ENCODE measurements at places on chromosomes 2 and 18.

DNA sequence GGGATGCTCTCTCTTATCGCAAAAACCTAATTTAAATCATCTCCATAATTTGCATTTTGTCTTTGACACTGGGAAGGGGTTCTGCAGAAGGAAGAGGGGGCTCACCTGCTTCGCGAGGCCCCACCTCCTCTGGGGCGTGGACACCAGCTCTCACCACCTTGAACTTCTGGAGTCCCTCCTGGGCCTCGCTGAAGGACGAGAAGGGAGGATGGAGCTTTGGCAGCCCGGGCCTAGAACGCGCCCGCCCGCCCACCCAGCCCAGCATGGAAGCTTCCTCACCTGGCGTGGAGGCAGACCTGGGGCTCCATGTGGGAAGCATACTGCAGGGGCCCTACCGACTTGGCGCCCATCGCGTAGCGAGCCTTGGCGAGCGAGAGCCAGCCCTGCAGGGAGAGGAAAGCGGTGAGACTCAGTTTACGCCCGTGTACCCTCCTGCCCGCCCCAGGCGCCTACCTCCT, 1.1 kb upstream of the IMP4 start:
- peak; percentile 25 for DNase-seq

GRCh38 chr2:195337597-195337996, 319.4 kb upstream of the SLC39A10 start:
- DNase-seq: no peak

DNA sequence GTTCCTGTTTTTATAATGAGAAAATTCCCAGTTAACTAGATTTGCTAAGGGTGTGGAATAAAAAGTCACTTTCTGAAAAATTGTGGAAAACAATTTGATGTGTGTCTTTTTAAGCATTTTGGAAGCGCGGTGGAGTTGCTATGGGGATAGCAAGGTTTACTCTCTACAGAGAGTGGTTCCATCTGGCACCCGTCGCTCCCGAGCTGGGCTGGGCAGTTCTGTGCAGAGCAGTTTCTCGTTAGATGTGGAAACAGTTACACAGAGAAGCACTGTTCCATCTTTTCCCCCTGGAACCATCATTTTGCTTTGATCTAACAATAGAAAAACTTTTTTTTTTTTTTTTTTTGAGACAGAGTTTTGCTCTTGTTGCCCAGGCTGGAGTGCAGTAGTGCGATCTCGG, 17.4 kb downstream of the LDLRAD4 start:
- no peak for DNase-seq

- DNase-seq: no peak
Observed at GRCh38 chr18:21598726-21599584, 1.5 kb downstream of the ESCO1 start.

DNA sequence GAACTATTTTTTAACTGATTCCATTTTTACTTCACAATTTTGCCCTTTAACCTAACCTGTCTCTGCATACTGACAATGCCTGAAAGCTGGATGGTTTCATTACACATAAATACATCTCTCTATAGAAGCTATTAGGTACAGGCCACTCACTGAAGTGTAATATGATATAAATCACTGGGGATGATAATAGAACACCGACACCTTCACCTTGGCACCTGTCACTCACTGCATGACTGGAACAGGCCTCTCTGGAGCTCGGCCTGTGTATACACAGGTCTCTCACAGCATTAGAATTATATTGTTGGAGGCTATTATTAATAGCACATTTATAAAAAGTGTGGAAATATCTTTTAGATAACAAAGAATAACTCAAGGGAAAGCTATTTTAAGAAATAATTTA, 138.2 kb downstream of the TMEM131 start:
- no peak for DNase-seq

GRCh38 chr2:189633392-189633811, 27.9 kb upstream of the ASNSD1 start:
- no peak for DNase-seq

DNA sequence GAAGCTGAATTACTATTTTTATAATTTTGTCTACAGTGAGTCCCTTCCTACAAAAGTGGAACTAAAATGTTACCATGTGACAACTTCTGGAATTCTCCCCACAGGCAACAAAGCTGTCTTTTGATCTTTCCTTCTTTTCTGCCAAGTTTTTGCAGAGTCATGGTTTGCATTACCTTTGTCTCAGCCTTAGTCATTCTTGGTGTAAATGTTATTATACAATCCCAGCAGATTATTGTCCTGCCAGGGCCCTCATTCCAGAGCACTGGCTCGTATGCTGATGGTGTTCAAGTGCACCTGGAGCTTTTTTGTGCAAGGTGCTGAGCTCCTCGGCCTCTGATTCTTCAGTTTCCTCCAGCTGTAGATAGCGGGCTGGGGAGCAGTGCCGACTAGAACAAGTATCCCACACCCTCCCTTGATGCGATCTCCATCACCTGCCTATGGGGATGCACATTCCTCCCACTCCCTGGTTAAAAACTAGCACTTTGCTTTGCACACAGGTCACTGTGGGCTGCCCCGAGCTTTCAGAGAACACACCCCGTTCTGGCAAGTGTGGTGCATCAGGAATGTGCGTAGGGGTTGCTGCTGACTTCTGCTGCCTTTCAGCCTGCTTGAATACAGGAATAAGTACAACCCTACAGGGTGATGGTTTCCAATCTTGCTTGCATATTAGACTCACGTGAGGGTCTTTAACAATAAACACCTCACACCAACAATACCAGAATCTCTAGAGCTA, 263.6 kb downstream of the RNF144A start:
- DNase-seq: no peak

- no peak for DNase-seq
Observed at GRCh38 chr2:171688129-171688465, 828 bp downstream of the DYNC1I2 start.

- no peak for DNase-seq
Observed at GRCh38 chr2:224956706-224957105, 85.6 kb downstream of the DOCK10 start.

DNA sequence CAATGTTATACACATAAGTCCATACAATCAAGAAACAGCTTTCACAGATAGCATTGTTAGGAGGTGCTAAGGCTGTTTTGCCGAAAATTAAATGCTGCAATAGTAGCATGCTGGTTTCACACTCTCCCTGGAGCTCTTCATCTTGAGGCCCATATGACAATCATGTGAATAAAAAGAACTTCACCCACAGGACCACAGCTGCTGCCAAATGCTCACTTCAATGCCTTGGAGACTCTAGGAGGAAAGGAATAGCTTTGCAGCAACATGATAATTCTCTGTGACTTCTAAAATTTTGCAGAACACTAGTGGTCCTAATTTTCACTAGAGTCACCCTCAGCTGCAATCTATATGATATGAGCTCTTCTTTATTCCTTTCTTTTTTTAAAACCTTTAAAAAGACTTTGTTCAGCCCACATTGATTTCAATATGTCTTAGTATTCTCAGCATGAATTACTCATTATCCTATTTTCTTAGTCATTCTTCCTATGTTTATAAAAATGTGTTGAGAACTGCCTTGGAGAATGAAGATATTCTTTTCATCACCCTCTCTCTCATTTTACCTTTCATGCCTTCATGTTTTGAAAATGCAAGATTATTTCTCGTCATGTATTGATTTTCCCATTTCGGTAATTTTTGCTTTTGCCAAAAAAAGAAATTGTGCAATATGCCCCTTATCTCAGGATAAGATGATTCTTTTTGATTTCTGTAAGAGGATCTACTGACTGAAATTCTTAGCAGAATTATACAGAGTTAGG, 108.2 kb downstream of the PDE1A start:
- DNase-seq: no peak

GRCh38 chr2:1742681-1743395, 1.5 kb downstream of the PXDN start:
- DNase-seq: peak; percentile 77

DNA sequence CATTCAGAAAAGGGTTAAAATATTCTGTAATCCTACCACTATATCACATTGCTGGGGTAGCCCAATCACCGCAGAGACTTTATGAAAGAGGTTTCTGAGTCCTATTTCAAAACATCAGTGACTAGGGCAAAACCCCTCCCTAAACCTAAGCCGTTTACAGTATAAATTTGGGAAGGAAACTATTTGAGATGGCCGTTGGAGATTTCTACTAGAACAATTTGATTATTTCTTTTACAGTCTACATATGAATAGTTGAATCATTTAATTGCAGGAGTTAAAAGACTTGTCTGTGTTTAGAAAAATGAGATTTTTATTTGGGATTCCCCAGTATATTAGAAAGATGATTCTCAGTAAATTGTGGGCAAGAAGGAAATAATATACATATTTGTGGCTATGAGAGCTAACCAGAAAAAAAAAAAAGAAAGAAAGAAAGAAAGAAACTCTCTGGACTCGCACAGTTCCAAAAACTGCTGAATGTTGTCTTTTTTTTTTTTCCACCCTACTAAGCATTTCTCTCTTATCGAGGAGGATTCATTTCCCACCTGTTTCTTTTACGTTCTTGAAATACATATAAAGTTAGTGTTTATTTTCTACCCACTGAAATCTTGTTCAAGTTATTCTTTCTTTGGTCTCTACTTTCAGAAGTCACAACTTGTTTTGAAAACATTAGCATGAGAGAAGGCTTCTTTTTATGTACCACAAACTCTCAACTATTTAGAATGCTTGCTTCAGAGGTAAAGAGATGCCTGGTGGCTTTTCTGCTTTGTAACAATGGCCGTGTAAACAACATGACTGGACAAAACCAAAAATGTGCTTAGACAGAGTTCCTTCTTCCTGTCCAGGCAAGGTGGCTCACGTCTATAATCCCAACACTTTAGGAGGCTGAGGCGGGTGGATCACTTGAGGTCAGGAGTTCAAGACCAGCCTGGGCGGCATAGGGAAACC, 65.9 kb downstream of the BCL2 start:
- DNase-seq: no peak

GRCh38 chr2:98269274-98269673, 77.0 kb upstream of the CNGA3 start:
- DNase-seq: no peak

- no peak for DNase-seq
Observed at GRCh38 chr2:210299866-210300373, 15.1 kb downstream of the MYL1 start.

DNA sequence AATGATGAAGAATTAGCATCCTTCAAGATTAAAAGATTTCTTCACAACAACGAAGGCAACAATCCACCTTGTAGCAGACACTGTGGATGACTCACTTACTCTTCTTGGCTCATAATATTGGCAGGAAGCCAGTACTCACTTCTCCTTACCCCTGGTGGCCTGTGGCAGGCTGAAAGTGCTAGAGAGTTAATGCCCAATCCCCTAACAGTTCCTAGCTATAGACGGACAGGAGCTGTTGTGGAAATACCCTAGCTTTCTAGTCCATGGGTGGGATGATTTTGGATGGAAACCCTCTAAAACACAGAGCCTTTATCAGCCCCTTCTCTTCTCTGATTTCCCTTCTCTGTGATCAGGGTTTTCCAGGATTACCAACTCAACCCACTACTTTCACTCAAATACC, 128.6 kb upstream of the NYAP2 start:
- peak; percentile 52 for DNase-seq

DNA sequence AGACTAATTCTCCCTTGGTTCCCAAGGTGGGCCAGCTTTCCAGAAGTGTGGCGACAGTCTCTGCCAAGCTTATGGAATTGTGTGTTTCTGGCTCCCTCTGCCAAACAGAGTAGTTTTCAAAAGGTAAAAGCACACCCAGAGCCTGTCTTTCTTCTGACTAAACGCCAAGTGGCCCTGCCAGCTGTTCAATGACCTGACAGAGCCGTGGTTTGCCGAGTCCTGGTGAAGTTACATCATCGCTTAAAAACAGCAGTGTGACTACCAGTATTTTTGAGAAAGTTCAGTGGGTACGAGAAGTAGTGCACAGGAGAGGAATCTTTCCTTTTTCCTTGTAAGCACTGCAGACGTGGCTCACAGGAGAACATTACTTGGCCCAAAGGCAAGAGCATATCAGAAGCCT, 1.9 kb downstream of the PER2 start:
- DNase-seq: peak; percentile 65

- no peak for DNase-seq
Observed at GRCh38 chr2:65092791-65093190, 36.6 kb downstream of the CEP68 start.

DNA sequence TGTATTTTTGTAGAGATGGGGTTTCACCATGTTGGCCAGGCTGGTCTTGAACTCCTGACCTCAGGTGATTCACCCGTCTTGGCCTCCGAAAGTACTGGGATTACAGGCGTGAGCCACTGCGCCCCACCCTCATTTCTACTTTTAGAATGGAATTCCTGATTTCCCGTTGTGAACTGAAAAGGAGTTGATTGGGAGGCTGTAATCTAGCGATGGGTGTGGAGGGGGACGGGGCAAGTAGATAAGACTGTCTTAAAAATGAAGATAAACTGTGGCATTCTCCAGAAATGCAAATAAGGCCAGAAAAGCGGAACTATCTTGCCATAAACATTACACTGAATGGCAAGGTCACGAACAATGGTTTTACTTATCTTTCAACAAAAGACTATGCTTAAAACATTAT, 135.4 kb downstream of the TRIB2 start:
- no peak for DNase-seq
